DND-41 (cell line): ENCODE measurements at places on chromosomes 6 and 20.
A peak's percentile ranks its signal among the peaks of the same experiment; 100 is the strongest.

- no peaks in the 10 kb centered on the region for H3K36me3 ChIP-seq
- no peak overlapping the region for H3K27ac ChIP-seq
- H3K4me3 ChIP-seq: no peak overlapping the region
- no peaks in the 10 kb centered on the region for H3K27me3 ChIP-seq
Observed at GRCh38 chr20:46752728-46753127, 43.3 kb downstream of the SLC2A10 start.

DNA sequence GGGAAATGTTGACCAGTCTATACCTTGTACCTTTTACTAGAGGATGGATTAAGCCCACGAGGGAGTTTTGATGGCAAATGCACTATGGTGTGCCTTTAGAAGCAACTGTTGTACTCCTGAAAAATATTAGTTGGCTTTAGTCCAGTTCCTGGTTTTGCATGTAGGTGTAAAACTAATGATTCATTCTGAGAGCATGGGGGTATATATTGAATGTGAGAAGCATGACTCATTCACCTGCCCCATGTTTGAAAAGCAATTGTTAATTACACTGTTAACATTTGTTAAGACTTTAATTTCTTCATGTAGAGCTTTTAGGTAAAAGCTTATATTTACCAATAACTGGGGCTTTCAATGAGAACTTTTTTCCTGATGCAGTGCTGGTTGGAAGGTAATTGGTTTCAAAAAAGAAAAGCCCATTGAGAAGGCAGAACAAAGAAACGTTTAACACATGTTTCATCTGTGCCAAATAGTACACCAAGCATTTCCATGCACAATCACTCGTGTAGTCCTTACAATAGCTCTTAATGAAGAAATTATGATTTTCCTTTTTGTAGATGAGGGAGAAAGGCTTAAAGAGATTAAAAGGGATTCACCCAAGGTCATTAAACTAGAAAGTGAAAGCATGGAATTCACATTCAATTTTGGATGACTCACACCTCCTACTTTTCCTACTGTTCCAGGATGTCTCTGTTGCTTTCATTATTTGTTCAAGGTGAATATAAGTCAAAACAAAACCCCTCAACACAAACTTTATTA, 134.1 kb downstream of the CCDC170 start:
- H3K4me1 ChIP-seq: no peaks in the 10 kb centered on the region
- no peak overlapping the region for H3K4me3 ChIP-seq
- no peaks in the 10 kb centered on the region for H3K27me3 ChIP-seq
- H3K27ac ChIP-seq: no peak overlapping the region

DNA sequence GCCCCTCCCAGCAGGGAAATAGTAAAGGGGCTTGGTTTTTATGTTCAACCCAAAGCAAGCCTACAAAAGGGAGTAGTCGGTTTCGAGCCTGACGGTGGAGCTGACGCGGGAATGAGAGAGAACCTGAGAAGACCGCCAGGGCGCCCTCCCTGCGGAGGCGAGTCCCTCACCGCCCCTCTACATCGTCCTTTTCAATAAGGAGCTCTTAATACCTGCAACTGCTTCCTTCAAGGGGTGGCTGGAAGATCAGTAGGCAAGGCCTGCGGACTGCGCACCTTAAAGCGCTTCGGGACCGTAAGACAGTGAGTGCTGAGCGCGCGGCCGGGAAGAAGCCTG, 709 bp upstream of the ZNF76 start:
- peak overlapping the region; percentile 88 for H3K27ac ChIP-seq
- peak overlapping the region; percentile 99 for H3K4me3 ChIP-seq
- H3K4me1 ChIP-seq: peaks cover 27% of the 10 kb centered on the region
- no peaks in the 10 kb centered on the region for H3K27me3 ChIP-seq
- H3K36me3 ChIP-seq: no peaks in the 10 kb centered on the region; the same call in 1 of the 2 replicates

DNA sequence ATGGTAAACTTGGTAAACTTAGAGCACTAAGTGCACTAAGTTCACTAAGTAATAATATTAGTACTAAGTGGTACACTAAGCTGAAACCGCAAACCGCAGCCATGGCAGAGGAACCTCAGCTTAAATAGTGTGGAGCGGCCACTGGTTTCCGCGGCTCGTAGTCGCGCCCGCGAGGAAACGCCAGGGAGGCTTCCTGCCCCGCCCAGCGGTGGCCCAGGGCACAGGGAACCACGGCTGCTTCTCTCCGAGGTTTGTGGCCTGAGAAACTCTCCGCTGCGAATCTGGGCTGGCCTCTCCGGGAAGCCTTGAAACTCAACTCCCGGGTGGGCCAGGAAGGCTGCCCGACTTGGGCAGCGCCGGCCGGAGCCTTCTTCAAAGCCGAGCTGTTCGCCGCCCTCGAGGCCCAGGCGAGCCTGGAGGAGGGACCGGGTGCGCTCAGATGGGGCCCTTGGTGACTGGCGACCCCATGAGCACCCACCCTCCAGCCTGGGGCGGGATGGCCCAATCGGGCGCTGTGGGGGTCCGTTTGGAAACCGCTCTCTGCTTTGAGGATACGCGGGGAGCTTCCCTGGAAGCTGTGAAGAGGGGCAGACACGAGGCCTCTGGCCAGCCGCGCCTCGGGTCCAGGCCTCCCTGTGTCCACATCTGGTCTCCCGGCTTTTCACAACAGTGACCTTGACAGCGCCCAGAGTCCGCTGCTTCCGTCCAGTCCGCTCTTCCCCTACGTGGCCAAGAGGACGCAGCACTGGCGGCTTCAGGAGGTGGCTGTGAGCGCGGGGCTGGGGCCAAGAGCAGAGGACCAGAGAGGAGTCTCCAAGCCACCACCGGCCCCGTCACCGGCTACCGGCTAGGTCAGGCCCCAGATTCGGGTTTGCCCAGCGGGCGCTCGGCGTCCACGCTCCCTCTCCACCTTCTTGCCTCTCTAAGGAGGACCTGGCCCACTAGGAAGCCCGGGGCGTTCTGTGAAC, 25.4 kb upstream of the HLA-E start:
- no peak overlapping the region for H3K4me3 ChIP-seq
- H3K27ac ChIP-seq: no peak overlapping the region
- no peaks in the 10 kb centered on the region for H3K36me3 ChIP-seq
- peaks cover 70% of the 10 kb centered on the region for H3K27me3 ChIP-seq
- peaks cover 12% of the 10 kb centered on the region for H3K4me1 ChIP-seq

GRCh38 chr6:17267566-17267965, 13.6 kb upstream of the RBM24 start:
- H3K27me3 ChIP-seq: no peaks in the 10 kb centered on the region
- H3K36me3 ChIP-seq: no peaks in the 10 kb centered on the region
- no peak overlapping the region for H3K4me3 ChIP-seq

DNA sequence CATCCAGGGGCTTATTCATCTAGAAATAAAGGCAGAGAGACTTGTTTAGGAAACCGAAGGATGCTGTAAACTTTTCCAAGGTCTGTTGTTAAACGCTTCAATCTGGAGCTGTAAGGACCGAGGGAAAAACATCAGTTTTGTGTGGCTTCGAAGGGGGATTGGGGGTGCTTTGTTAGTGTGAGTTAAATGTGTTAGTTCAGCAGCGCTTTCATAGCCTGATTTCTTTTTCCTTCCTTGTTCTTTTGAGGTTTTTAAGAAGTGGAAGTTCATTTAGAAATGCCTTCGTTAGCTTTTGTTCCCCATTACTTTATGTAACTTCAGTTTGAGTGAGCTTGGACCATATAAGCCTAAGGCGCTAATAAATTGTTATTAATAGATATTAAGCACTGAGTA, 1.5 kb downstream of the ANKS1A start:
- H3K27ac ChIP-seq: no peak overlapping the region
- no peaks in the 10 kb centered on the region; the same call in 1 of the 2 replicates for H3K36me3 ChIP-seq
- no peaks in the 10 kb centered on the region for H3K27me3 ChIP-seq
- no peak overlapping the region for H3K4me3 ChIP-seq
- peaks cover 40% of the 10 kb centered on the region for H3K4me1 ChIP-seq

DNA sequence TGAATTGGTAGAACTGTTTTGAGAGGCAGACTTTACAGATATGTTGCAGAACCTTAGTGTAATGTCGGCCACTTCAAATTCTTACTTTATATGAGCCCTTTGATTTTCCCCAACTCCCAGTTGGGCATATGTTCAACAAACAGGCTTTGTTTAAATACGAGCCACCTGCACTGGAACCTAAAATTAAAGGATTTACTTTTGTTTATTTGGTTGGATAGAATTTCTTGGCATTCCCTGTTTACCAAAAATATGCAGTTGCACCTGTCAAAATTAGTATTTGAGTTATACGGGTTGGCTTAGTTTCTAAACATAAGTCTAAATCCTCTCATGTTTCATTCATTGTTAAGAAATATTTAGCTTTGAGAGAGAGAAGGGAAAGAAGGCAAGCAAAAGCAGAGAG, 2.4 kb upstream of the GLYATL3 start:
- peaks cover 18% of the 10 kb centered on the region for H3K36me3 ChIP-seq
- no peak for DNase-seq
- H3K27ac ChIP-seq: no peak overlapping the region
- no peak overlapping the region for H3K4me3 ChIP-seq
- no peaks in the 10 kb centered on the region for H3K27me3 ChIP-seq
- H3K4me1 ChIP-seq: no peaks in the 10 kb centered on the region

GRCh38 chr6:12014027-12014872, 2.1 kb downstream of the HIVEP1 start:
- peaks cover 26% of the 10 kb centered on the region for H3K4me1 ChIP-seq
- peaks cover 3% of the 10 kb centered on the region; the same call in 1 of the 2 replicates for H3K36me3 ChIP-seq
- H3K27me3 ChIP-seq: peaks cover 29% of the 10 kb centered on the region
- no peak overlapping the region for H3K27ac ChIP-seq
- H3K4me3 ChIP-seq: no peak overlapping the region

- no peak for DNase-seq
- H3K27me3 ChIP-seq: no peaks in the 10 kb centered on the region
- H3K36me3 ChIP-seq: no peaks in the 10 kb centered on the region
- H3K27ac ChIP-seq: peak overlapping the region; percentile 51; the same call in 1 of the 2 replicates
- peak overlapping the region; percentile 8; the same call in 1 of the 2 replicates for H3K4me3 ChIP-seq
Observed at GRCh38 chr6:122322824-122323223, 76.6 kb upstream of the HSF2 start.

- H3K27ac ChIP-seq: no peak overlapping the region
- peaks cover 15% of the 10 kb centered on the region for H3K27me3 ChIP-seq
- no peak overlapping the region for H3K4me3 ChIP-seq
- H3K36me3 ChIP-seq: no peaks in the 10 kb centered on the region
Observed at GRCh38 chr20:43448748-43449535, 8.8 kb upstream of the SRSF6 start.

DNA sequence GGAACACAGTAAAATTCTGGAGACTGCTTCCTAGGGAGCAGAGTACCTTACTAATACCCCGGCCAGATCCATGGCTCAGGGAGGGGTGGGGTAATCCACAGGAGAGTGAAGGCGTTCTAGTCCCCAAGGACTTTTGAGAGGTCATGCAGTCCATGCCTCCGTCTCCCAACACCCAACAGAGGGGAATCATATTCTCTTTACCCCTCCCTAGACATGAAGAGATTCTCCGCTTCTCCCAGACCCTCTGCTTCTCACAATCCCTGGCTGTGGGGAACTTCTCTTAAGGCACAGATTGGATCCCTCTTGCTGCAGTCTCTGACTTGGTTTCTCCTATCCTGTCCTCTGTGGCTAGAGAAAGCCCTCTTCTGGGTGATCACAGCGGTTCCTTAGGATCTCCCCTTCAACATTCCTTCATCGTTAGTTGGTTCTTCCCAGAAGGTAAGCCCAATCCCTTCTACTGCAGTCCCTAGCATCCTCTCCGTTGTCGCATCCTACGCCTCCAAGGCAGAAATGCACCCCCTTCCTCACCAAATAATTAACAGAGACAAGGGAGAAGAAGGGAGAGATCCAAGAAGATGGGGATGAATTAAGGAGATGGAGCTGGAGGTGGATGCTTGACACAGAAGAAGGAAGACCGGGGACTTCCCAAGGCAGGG, 562 bp downstream of the GGT7 start:
- peaks cover 59% of the 10 kb centered on the region for H3K4me1 ChIP-seq
- H3K4me3 ChIP-seq: peak overlapping the region; percentile 63
- no peak for DNase-seq

- H3K4me3 ChIP-seq: no peak overlapping the region
- no peaks in the 10 kb centered on the region for H3K4me1 ChIP-seq
- H3K36me3 ChIP-seq: no peaks in the 10 kb centered on the region
- DNase-seq: no peak
- H3K27me3 ChIP-seq: no peaks in the 10 kb centered on the region
- no peak overlapping the region for H3K27ac ChIP-seq
Observed at GRCh38 chr20:51525241-51526105, 17.0 kb downstream of the NFATC2 start.

GRCh38 chr6:139159016-139159415, 24.1 kb downstream of the HECA start:
- no peak overlapping the region for H3K4me3 ChIP-seq
- H3K27ac ChIP-seq: no peak overlapping the region
- H3K27me3 ChIP-seq: no peaks in the 10 kb centered on the region
- peaks cover 21% of the 10 kb centered on the region for H3K36me3 ChIP-seq
- H3K4me1 ChIP-seq: peaks cover 23% of the 10 kb centered on the region
- no peak for DNase-seq

GRCh38 chr6:47160702-47161101, 118.6 kb upstream of the ADGRF1 start:
- H3K36me3 ChIP-seq: no peaks in the 10 kb centered on the region
- no peak for DNase-seq
- no peak overlapping the region for H3K27ac ChIP-seq
- H3K27me3 ChIP-seq: no peaks in the 10 kb centered on the region

DNA sequence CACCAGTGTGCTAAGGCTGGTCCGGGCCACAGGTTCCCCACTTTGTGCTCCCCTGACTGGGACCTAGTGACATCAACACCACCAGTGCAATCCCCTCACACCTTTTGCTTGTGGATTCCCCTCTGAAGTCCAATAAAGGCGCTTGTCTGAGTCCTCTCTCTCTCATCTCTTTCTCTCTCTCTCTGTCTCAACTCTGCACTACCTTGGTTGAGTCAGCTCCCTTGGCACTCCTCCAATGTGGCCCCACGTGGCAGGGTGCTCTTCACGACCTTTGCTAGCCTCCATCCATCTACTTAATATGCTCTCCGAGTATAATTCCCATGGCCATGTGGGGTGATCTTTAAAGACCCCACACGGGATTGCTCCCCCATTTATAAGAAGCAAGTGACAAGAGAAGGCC, 385.0 kb downstream of the CD83 start:
- H3K4me1 ChIP-seq: no peaks in the 10 kb centered on the region
- no peak overlapping the region for H3K4me3 ChIP-seq
- no peak for DNase-seq
- no peaks in the 10 kb centered on the region for H3K27me3 ChIP-seq
- H3K27ac ChIP-seq: no peak overlapping the region
